Smooth muscle cell of trachea (primary cell): ENCODE measurements at places on chromosomes 7 and 10. TPM values are rescaled to one million over a fixed set of nuclear protein-coding genes. Genes with fewer than 3 reads are reported as not detected.

The DRGX gene
- total RNA-seq: not detected in 2 replicates

The AHR gene
- total RNA-seq: 90.5 and 93.2 TPM in 2 replicates

The NXPH1 gene
- total RNA-seq: not detected in 2 replicates

The TAS2R41 gene
- total RNA-seq: 0.17 TPM in 1 of 2 replicates, not detected in the other

The CARD11 gene
- not detected in 2 replicates for total RNA-seq

The SDK1 gene
- total RNA-seq: 1.5 and 22.8 TPM in 2 replicates

The OR6V1 gene
- not detected in 2 replicates for total RNA-seq
